GM23338 (cell line): ENCODE measurements at places on chromosomes 7 and 10. TPM values are rescaled to one million over a fixed set of nuclear protein-coding genes. Genes with fewer than 3 reads are reported as not detected.

The CPN1 gene
- not detected in 2 replicates for total RNA-seq

The SUGCT gene
- total RNA-seq = 2.1 and 5.6 TPM in 2 replicates

The ABCC2 gene
- total RNA-seq = 0.45 and 1.0 TPM in 2 replicates

The CYP3A5 gene
- not detected in 2 replicates for total RNA-seq

The TRIM8 gene
- total RNA-seq = 33.4 and 36.7 TPM in 2 replicates

The APBB1IP gene
- 0.14 TPM in 1 of 2 replicates, not detected in the other for total RNA-seq

The JAKMIP3 gene
- 0.47 and 1.2 TPM in 2 replicates for total RNA-seq

The PRLHR gene
- 0.24 TPM in 1 of 2 replicates, not detected in the other for total RNA-seq

The LRGUK gene
- total RNA-seq = 3.8 and 7.1 TPM in 2 replicates

The TMEM273 gene
- not detected in 2 replicates for total RNA-seq

The ABCA13 gene
- 0.16 and 0.21 TPM in 2 replicates for total RNA-seq
